Urothelium cell line (cell line): ENCODE measurements at places on chromosomes 5 and 9.

- no peak for DNase-seq
Measured at GRCh38 chr9:21656776-21657674, 145.4 kb upstream of the MTAP start.

GRCh38 chr5:76819851-76820525 lies 1.2 kb downstream of the F2RL1 start:
- DNase-seq: no peak

DNA sequence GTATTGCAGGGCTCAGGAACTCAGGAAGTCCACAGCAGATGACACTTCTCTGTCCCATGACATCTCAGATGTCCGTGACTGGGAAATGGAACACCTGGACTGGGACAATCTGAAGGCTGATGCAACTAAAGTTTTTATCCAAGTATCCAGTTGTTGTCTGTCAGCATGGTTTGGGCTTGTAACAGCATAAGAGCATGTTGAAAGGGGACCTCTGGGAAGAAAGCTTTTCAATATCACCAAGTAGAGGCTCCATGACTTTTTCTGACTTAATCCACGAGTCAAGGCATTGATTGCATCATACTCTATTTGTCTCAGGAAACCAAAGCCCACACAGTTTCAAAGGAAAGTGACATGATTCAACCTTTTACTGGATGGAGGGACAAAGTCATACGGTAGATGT lies 807.7 kb downstream of the MTRR start:
- DNase-seq: no peak

GRCh38 chr9:2771661-2772060 lies 54.4 kb downstream of the KCNV2 start:
- DNase-seq: no peak

DNA sequence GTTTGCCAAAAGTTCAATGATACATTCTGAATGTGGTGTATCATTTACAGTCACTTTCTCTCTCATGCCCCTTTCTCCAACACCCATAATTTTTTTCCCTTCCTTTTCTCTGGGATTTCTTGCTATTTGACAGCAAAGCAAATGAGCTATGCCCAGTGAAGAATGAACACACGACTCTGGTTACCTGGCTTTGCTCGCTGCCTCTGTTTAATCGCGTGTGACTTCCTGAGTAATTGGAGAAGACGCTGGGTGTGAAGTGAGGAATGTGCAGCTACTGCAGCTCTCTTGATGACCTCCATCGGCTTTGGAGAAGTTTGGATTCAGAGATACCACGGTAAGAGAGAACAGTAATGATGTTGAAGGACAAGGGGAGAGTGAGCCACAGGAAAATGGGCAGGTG lies 651.8 kb downstream of the KIF4B start:
- no peak for DNase-seq

GRCh38 chr5:88203981-88204750 lies 64.5 kb downstream of the TMEM161B start:
- no peak for DNase-seq
